Progenitor cell of endocrine pancreas (in vitro differentiated cells): ENCODE measurements at places on chromosomes 12 and 14.

- no peak for DNase-seq
These were observed 7.3 kb downstream of the HOXC5 start for GRCh38 chr12:54040148-54040494.

DNA sequence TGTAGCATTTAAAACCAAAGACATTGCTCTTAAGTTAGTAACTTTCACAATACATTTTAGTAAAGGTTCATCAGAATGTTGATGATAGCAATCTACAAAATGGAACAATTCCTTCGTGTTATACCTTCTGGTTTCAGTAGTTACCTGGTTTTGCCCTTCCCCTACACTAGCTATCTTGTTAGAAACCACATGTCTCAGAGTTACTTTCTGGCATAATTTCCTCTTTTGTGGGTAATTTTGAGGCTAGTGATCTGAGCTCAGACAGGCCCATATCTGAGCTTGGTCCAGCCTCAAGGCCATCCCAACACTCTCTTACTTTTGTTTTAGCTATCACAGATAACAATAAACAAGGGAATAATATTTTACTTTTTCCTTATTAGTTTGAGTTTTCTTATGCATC lies 196.9 kb downstream of the KITLG start:
- DNase-seq: no peak

- DNase-seq: no peak
These were observed 43.4 kb upstream of the RIN3 start for GRCh38 chr14:92470215-92470614.

- no peak for DNase-seq
These were observed 101.5 kb downstream of the KICS2 start for GRCh38 chr12:64120568-64120967.

- no peak for DNase-seq
These were observed 204.8 kb downstream of the NUAK1 start for GRCh38 chr12:105933671-105934665.

GRCh38 chr12:11834931-11835330 lies 185.5 kb downstream of the ETV6 start:
- no peak for DNase-seq

DNA sequence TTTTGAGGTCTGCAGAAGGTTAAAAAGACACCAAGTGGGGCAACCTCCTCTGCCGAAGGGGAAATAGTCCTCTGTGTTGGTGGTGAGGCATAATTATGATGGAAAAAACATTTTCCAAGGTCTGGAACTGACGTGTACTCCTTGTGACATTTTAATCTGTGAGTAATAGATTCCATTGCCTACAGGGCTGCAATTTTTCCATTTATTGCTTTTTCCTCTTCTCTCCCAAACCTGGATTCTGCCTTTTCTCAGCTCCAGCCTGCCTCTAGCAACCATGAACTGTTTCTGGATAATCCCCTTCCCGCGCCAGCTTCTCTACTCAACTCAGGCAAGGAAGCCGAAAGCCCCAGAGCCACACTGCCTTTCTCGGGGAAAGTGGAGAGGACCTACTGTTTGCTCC lies 230.1 kb upstream of the PLXNC1 start:
- DNase-seq: no peak

DNA sequence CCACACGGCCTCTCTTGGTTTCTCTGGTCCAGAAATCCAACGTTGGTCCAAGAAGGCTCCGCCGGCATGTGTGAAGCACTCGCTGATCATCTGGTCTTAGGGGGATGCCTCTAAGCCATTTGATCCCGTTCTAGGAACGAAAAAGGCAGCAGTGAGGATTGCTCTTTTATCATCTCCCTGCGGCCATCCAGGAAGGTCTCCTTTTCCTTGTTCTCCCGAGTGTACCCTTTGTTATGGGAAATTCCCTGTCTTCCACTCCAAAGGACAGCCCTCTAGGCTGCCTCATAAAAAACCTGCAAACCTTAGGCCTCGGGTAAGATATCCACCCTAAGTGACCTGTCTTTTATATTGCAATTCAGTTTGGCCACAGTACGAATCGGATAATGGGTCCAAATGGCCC lies 85.8 kb downstream of the TMTC3 start:
- no peak for DNase-seq

DNA sequence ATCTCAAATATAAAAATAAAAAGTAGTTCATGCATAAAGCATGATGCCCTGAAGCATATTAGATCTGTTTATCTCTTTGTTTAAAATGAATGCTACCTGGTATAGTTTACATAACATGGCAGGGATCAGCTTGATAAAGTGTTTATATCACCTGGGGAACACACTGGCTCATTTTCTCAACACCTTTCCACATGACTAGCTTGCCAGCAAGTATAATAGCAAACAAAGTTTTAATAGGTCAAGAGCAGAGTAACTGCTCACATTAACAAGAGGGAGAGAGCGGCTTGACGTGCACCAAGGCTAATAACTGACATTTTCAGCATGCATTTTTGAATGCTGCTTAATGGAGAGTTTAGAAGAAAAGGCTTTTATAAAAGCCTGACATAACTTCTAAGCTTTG lies 246.4 kb downstream of the EGLN3 start:
- no peak for DNase-seq

DNA sequence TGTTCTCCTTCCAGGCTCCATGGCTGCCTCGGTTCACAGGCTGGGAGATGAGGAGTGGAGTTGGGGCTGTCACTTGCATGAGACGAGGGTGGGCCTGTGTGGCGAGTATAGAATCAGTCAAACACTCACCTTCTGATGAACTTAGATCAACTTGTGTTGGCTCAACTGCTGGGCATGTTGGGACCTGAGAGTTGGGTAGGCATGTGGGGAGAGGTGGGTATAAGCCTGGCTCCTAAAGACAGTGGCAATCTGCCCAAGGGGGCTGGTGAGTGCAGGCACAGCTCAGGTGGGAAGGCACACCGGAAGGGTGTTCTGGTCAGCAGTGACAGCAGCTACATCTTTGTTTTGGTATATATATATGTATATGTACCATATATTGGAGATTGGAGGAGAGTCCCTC lies 30.1 kb upstream of the TDRD9 start:
- no peak for DNase-seq

- DNase-seq: peak; percentile 30
These were observed 678.4 kb downstream of the MED13L start for GRCh38 chr12:115598871-115599811.

DNA sequence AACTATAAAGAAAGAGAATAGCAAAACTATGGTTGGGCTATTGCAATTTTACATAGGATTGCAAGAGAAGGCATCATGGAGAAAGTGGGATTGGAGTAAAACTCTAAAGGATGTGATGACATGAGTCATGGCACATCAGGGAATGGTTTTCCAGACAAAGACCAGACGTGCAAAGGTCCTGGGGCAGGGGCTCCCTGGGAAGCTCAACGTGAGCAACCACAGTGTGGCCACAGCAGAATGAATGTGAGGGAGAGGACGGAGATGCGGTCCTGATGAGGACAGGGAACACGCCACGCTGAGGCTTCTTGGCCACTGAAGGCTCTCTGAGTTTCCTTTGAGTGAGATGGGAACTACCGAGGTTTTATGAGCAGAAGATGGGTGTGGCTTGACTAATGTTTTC lies 38.2 kb downstream of the FZD10 start:
- no peak for DNase-seq

GRCh38 chr12:131370321-131370720 lies 340.6 kb upstream of the SFSWAP start:
- DNase-seq: no peak

DNA sequence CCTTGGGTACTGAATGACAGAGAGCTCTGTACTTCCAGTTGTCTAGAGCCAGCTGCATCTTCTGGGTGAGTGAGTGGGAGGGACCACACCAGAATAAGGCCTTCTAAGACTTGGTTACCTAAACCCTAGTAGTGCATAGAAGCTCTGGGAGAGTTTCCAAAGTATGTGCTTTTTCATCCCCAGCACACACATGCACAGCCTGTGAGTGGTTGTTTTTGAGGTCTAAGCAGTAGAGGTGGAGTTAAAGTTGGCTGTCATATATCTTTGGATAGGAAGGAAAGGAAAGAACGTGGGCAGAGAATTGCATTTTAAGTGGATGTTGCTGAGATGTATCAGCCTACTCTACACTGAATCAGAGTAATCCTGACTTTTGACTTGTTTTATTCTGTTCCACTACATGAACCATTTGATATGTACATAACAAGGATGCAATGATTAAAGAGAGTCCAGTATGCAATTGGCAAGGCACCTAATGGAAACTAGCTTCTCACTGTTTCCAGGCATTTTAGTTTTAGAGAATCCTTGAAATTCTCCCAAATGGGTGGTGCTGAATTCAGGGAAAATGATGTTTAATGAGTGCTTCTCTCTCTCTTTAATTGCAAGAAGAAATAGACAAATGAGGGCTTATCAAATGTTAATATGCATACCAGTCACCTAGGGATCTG lies 51.8 kb upstream of the PRICKLE1 start:
- no peak for DNase-seq

DNA sequence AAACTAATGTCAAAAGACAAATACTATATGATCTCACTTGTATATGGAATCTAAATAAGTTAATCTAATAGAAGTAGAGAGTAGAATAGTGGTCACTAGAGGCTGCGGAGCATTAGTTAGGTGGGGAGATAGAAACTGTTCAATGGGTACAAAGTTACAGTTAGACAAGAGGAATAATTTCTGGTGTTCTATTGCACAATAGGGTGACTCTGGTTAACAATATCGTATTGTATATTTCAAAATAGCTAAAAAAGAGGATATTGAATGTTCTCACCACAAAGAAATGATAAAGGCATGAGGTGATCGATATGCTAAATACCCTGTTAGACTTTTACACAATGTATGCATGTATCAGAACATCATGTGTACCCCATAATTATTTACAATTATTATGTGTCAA lies 42.9 kb downstream of the IGF1 start:
- no peak for DNase-seq

- DNase-seq: no peak
These were observed 327.0 kb downstream of the SEC23A start for GRCh38 chr14:38775986-38776385.

- no peak for DNase-seq
These were observed 28.2 kb upstream of the TMEM106C start for GRCh38 chr12:47935184-47935583.

DNA sequence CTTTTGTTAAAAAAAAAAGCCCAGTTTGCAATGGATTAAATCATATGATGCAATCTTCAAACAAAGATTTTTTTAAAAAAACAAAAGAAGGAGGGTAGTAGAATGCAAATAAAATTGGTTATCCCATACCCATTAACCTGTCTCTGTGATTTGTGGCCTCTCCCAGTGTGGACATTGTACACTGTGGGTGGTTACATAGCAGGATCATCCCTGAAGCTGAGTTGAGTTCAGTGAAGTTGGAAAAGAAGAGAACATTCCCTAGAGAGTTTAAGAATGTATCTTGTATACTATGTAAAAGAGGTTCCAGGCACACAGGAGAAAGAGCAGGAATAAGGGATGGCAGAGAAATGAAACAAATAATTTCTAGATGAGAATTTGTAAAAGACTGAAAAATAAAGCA lies 142.4 kb upstream of the SLC16A7 start:
- DNase-seq: no peak

- DNase-seq: no peak
These were observed 30.7 kb upstream of the ESR2 start for GRCh38 chr14:64324895-64325294.

DNA sequence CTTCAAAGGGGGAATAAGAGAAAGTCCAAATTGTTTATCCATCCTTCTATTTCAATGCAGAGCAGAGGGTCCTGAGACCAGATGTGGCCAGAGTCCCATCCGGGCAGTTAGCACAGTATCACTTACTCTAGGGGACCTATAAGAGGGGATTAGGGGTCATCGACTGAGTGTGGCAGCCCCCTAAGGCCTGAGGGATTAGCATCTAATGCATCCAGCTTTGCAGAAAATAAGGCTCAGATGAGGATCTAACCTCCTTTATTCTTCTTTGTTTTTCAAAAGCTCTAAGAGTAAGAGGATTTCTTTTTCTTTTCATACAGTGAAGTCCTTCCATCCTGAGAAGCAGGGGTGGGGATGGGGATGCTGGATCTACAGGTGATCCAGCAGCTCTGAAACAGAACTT lies 43.5 kb downstream of the NEUROD4 start:
- DNase-seq: no peak

GRCh38 chr14:85867450-85867849 lies 337.5 kb downstream of the FLRT2 start:
- no peak for DNase-seq

- DNase-seq: no peak
These were observed 68.5 kb downstream of the PPFIBP1 start for GRCh38 chr12:27592548-27592947.

- no peak for DNase-seq
These were observed 56.7 kb downstream of the RGS6 start for GRCh38 chr14:71988939-71989338.

GRCh38 chr14:98580131-98580678 lies 691.8 kb downstream of the BCL11B start:
- peak; percentile 17 for DNase-seq

DNA sequence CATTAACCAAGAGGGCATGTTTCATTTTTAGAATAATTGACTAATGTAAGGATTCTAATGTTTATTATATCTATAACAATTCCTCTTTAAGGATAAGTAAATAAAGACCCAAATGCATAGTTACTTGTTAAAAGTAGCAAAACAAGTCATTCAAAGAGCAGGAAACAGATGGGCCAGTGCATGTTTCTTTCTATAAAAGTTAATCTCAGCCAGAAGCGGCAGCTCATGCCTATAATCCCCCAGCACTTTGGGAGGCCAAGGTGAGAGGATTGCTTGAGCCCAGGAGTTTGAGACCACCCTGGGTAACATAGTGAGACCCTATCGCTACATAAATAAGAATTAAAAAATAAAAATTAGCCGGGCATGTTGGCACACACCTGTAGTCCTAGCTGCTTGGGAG lies 391.0 kb upstream of the RGS6 start:
- no peak for DNase-seq

DNA sequence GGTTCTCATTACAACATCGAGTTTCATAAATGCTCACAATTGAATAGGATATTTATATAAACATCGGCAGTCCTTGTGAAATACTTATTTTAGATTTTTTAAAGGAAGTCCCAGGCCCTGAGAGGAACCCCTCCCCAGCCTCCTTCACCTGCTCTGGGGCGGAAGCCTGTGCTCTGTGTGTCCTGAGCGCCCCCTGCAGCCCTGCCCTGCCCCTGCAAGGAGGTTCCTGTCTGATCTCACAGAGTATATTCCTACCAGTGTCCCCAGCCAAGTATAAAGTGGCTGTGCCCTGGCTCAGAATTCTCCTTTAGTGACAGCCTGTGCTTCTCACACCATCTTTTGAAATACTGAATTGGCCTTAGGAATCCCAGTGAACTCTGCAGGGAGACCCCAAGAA lies 659.5 kb downstream of the TMEM121 start:
- DNase-seq: no peak

DNA sequence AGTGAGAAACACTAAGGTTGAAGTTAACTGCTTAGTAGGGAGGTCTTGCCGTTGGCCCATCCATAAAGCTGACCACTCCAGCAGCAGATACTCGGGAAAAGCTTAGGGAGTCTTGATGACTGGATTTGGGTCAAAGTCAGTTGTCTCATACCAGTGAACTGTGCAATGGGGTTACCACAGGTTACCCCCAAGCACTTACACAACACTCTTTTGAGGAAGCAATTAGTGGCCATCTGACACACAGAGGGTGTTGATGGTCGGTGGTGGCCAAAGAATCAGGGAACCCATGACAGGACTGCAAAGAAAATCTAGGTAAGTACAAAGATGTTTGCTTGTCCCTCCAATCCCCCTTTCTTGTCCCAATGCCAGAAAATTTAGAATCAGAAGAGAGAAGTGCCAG lies 410.2 kb downstream of the APAF1 start:
- DNase-seq: no peak

- no peak for DNase-seq
These were observed 12.8 kb downstream of the VCPKMT start for GRCh38 chr14:50103558-50103957.

GRCh38 chr12:8081251-8081920 lies 688 bp upstream of the NECAP1 start:
- DNase-seq: no peak
